ENCODE measurements at places on chromosomes 4 and X. TPM values are rescaled to one million over a fixed set of nuclear protein-coding genes. Genes with fewer than 3 reads are reported as not detected.

Gene CLGN
- 0.32 TPM for total RNA-seq

Gene RAB9B
- 1.3 TPM for total RNA-seq

Gene DSPP
- total RNA-seq, result under 0.01 TPM

Gene NDUFB11
- total RNA-seq, result 54.4 TPM

Gene AFAP1
- total RNA-seq, result 21.6 TPM

Gene CABS1
- total RNA-seq, result not detected

- DNase-seq, result no peak
- H3K27ac ChIP-seq, result no peak overlapping the region
- H3K4me1 ChIP-seq, result no peaks in the 10 kb centered on the region
- H3K4me3 ChIP-seq, result no peak overlapping the region
- no peaks in the 10 kb centered on the region for H3K27me3 ChIP-seq
Measured at GRCh38 chrX:155514225-155514624, 55.8 kb upstream of the F8A3 start.

DNA sequence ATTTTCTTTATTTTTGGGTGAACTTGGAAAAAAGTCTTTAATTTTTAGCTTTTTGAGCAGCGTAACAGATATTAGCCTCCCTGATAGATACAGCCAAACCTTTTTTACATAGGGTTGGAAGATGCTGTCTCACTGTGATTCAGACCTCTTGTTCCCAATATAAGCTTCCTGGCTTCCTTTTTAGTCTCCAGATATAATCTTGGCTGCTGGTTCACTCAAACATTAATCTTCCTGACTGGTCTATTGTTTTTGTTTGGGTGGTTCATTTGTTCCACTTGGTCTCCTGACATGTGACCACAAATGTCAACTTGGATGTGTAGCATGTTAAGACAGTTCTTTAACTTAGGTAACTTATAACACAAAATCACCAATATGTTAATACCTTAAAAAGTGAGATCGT lies 23.0 kb downstream of the RPA4 start:
- H3K36me3 ChIP-seq, result no peaks in the 10 kb centered on the region
- no peaks in the 10 kb centered on the region for H3K27me3 ChIP-seq
- H3K27ac ChIP-seq, result no peak overlapping the region
- no peak for DNase-seq

- no peaks in the 10 kb centered on the region for H3K27me3 ChIP-seq
- H3K4me3 ChIP-seq, result no peak overlapping the region
- DNase-seq, result no peak
- H3K36me3 ChIP-seq, result no peaks in the 10 kb centered on the region
- no peaks in the 10 kb centered on the region for H3K4me1 ChIP-seq
- H3K27ac ChIP-seq, result no peak overlapping the region
Measured at GRCh38 chr4:165152527-165152926, 39.9 kb upstream of the TMEM192 start.

DNA sequence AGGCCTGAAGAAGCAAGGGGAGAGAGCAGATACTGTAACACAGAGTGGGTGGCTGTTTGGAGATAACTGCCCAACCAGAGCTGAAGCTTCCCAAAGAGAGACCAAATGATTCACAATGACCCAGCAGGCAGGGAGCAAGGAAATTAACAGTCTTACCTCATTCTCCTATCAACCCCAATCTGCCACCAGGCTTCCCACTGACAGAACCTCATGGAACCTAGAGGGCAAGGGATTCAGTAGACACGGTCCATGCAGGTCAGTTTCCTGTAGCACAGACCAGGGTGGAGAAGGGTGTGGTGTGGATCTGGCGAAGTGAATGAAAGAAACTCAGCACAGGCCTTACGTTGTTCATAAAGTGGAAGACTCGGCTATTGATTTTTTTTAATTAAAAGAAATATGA lies 60.7 kb upstream of the ALB start:
- H3K27me3 ChIP-seq, result no peaks in the 10 kb centered on the region
- H3K36me3 ChIP-seq, result no peaks in the 10 kb centered on the region
- no peaks in the 10 kb centered on the region for H3K4me1 ChIP-seq
- no peak for DNase-seq
- no peak overlapping the region for H3K27ac ChIP-seq
- H3K4me3 ChIP-seq, result no peak overlapping the region

DNA sequence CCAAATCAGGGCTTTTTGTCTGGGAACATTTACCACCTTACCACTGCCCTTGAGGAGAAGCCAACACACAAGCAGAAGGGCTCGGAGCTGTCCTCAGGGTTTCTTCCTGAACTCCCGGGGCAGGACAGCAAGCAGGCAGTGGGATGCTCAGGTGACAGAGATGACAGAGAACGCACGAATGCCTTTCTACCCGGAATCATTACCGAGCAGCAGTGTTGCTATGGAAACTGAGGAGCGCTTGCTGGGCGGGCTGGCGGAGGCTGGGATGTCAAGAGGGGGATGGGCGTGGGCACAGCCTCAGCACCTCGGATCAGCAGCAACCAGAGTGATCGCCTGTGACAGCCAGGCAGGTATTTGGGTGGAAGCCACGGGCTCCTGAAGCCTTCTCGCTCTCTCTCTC lies 17.8 kb downstream of the SSR4 start:
- no peak overlapping the region for H3K4me3 ChIP-seq
- no peaks in the 10 kb centered on the region for H3K4me1 ChIP-seq
- DNase-seq, result no peak
- H3K27me3 ChIP-seq, result no peaks in the 10 kb centered on the region
- H3K36me3 ChIP-seq, result no peaks in the 10 kb centered on the region
- no peak overlapping the region for H3K27ac ChIP-seq

- DNase-seq, result no peak
- no peak overlapping the region for H3K27ac ChIP-seq
- H3K4me1 ChIP-seq, result no peaks in the 10 kb centered on the region
- no peak overlapping the region for H3K4me3 ChIP-seq
- no peaks in the 10 kb centered on the region for H3K36me3 ChIP-seq
- H3K27me3 ChIP-seq, result no peaks in the 10 kb centered on the region
Measured at GRCh38 chrX:46882266-46882665, 30.0 kb upstream of the JADE3 start.

GRCh38 chr4:182854466-182854865 lies 62.7 kb downstream of the DCTD start:
- no peaks in the 10 kb centered on the region for H3K36me3 ChIP-seq
- no peaks in the 10 kb centered on the region for H3K4me1 ChIP-seq
- no peaks in the 10 kb centered on the region for H3K27me3 ChIP-seq
- no peak overlapping the region for H3K4me3 ChIP-seq
- H3K27ac ChIP-seq, result no peak overlapping the region
- no peak for DNase-seq

DNA sequence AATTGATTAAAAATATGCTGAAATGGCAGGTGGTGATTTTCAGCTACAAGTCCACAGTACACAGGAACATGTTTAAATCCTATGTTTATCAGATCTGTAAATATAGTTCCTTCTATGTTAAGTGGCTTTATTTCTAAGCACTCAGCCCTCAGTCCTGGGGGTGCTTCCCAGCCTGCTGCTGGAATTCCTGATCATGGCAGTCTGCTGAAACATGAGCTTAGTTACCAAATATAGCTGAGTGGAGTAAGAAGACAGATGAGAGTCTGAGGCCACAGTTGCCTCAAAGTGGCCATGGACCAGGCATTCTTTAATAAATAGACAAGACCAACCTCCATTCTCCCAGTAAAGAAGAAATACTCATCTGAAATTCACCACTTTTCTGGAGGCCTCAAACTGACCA lies 17.1 kb upstream of the DDX60 start:
- H3K36me3 ChIP-seq, result no peaks in the 10 kb centered on the region
- no peak for DNase-seq
- H3K4me1 ChIP-seq, result no peaks in the 10 kb centered on the region

DNA sequence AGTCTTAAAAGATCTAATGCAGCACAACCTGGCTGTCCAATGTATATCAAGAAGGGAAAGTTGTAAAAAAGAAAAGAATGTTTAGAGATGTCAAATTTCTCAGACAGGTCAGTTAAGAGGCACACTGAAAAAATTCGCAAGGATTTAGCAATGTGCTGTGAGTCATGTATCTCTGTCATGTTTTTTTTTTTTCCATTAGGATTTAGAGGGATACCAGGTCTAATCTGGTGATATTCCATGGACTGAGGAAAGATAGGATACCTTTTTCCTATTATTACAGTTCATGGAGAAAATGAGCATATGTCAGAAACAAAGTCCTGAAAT lies 815.4 kb upstream of the PCDH10 start:
- H3K27ac ChIP-seq, result no peak overlapping the region
- no peak for DNase-seq
- no peak overlapping the region for H3K4me3 ChIP-seq
- no peaks in the 10 kb centered on the region for H3K36me3 ChIP-seq
- H3K27me3 ChIP-seq, result no peaks in the 10 kb centered on the region
